ENCODE measurements at places on chromosomes 16 and 17.

DNA sequence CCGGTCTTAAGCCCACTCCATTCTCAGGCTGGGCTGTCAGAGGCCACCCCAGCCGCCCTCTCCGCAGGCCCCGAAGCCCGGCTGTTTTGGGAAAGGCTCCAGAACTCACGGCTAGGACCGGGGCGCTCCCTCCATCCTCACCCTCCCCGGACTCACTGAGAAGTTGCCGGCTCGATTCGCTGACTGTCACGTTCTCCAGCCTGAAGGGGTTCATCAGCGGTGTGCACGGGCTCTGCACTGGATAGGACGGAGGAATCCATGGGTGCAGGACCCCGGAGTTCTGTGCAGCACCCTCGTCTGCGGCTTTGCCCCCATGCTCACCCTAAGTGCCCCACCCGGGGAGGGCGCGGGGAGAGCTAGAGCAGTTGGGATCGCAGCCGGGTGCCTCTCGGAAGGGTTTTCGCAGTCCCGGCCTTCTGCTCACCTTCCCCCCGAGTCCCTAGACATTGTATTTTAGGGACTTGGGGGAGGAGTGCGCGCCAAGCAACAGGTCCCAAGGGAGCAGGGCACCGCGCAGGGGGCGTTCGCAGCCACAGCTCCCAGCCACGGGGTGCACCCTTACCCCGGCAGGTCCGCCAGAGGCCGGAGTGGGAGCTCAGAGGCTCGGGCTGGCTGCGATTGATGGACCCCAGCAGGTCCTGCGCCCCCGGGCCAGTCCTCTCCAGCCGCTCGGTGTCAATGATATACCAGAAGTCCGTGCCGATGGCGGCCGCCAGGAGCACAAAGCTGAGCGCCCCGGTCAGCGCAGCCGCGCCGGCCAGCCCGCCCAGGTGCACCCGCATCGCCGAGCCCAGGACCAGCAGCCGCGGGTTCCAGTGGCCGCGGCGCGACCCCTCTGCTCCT lies 1.0 kb downstream of the TMEM114 start:
- no peak for DNase-seq

GRCh38 chr16:84484579-84485254 lies 19.7 kb downstream of the MEAK7 start:
- DNase-seq: peak; percentile 65

- DNase-seq: no peak
These were observed 40.1 kb downstream of the AKAP10 start for GRCh38 chr17:19937522-19937921.

- DNase-seq: no peak
These were observed 19.5 kb downstream of the IRF8 start for GRCh38 chr16:85918436-85918835.

GRCh38 chr16:71622088-71622487 lies 3.9 kb upstream of the MARVELD3 start:
- DNase-seq: no peak

- DNase-seq: no peak
These were observed 34.9 kb upstream of the DHX40 start for GRCh38 chr17:59530531-59530930.

- DNase-seq: no peak
These were observed 12.8 kb downstream of the PLXDC1 start for GRCh38 chr17:39138431-39139160.

- DNase-seq: no peak
These were observed 51.1 kb upstream of the MEAK7 start for GRCh38 chr16:84555418-84556196.

DNA sequence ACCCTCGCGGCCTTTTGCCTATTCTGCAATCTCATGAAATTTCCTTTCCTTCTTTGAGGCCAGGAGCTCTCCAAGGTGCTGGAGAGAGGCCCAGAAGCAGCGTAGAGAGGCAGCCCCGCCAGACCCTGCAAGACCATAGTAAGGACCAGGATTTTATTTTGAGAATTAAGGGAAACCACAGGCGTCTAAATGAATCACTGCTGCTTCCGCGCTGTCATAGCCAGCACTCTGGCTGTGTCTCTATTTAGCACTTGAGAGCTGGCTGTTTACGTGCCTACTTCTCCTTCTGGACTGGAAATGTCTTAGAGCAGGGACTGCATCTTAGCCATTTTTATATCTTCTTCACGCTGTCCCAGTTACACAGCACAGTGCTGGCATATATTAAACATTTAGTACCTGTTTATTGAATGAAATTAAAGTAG lies 37.6 kb upstream of the PIRT start:
- peak; percentile 4 for DNase-seq

DNA sequence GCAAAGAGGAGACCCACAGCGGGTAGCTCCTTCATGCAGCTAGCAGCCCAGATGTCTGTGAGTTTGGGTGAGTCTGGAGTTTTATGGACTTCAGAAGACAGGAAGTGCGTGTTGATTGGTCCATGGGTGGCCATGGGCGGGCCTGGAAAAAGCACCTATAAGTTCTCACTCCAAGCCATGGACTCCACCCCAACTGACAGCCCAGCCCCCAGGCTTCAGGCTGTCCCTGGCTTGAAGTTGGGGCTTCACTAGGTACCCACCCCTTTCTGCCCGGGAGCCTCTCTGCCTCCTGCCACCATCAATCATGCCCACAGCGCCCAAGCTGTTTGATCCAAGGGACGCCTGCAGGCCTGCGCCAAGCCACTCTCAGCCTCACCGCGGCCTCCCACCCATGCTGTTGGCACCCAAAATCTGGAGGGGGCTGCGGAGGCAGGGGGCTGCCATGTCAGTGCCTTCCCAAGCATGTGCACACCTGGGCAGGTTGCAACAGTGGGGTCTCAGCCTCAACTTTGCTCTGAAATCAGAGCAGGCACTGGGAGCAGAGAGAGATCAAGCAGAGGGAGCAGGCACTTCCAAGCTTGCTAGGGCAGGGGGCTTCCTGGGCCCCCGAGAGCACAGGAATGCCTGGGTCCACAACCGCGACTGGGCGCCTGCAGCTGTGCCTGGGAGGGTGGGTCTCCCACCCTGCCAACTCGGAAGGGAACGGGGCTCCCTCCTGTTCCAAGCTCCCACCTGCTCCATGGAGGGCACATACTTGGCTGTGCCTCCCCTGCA lies 1503.7 kb downstream of the CDH11 start:
- no peak for DNase-seq

DNA sequence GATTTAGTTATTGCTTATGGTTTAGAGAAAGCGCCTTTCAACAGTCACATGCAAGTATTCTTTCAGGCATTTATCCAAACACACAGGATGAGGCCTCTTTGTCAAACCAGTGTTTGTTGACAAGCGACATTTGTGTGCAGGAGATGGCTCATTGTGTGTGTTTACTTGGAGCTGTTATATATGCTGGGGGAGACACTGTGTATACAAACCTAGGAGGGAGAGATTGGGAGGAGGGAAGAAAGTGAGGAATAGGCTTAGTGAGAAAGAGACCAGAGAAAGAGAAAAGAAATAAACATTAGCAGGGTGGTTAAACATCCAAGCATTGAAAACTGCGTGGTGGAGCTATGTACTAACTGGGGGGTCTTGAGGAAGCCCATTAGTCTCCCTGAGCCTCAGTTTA lies 437.6 kb downstream of the MAF start:
- DNase-seq: no peak

- DNase-seq: no peak
These were observed 97.5 kb upstream of the ASIC2 start for GRCh38 chr17:33390479-33391176.

- peak; percentile 29 for DNase-seq
These were observed 56.1 kb upstream of the TOX3 start for GRCh38 chr16:52603015-52603414.

DNA sequence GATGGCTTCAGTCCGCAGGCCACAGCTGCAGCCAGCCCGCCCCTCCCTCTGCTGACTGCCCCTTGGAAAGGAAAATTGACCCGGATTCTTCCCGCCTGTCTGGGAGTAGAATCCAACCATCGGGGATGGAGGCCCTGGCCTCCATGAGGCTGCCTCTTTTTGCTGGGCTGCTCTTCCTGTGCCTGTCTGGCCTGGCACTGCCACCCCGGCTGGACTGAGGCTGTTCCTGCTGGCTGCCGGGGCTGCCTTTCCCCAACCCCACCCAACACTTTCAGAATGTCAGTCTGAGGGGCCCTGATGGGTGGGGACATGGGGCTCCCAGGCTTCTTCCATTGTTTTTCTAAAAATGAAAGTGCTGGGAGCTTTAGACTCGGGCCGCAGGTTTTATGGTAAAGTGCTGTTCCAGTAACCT lies 7.3 kb downstream of the BAHCC1 start:
- no peak for DNase-seq

DNA sequence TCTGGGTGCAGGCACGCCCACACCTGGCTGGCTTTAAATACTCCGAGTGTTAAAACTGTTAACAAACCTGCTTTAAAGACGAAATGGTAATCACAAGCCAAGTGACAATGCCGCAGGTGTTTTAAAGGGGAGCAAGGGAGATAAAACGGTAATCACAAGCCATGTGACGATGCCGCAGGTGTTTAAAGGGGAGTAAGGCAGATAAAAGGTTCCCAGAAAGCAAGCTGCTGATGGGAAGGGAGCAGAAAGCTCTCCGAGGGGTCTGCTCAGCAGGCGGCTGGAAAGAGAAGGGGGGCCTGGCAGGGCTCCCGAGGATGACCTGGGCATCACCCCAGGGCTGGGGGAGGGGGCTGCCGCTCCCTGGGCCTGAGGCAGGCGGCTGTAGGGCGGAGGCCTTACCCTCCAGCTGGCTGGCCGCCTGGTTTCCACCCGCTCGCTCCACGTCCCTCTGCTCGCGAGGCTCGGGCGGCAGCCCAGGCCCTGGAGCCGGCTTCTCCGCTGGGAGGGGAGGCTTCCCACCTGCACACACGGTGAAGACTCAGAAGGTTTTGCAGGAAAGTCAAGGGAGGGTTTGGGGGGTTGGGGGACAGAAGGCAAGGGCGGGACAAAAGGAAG lies 12.1 kb downstream of the NDUFAF8 start:
- peak; percentile 54 for DNase-seq

DNA sequence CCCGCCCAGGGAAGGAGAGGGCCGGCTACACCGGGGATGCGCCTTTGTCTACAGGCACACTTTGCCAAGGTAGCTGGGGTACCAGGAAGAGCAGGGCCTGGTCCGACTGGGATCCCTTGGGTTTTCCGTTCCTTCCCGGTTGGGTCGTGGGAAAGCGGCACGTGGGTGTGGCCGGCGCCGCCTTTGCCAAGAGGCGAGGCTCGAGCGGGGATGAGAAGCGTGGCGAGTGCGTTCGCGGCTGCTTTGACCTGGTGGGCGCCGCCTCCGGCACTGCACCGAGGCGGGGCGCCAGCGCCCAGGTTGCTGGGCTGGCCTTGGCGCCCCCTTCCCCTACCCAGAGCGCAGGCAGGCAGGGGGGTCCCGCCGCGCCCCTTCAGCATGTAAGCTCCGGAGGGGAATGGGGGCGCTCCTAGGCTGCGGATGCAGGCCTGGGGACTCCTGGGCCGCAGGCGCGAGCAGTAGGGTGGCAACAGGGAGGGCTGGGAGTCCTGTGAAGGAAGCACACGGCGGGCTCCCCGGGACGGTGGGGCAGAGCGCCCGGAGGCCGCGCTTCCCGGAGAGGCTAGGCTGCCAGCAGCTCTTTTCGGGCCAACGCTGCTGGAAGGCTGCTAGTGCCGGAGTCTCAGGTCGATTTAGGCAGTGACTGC lies 2.0 kb downstream of the HAS3 start:
- no peak for DNase-seq

DNA sequence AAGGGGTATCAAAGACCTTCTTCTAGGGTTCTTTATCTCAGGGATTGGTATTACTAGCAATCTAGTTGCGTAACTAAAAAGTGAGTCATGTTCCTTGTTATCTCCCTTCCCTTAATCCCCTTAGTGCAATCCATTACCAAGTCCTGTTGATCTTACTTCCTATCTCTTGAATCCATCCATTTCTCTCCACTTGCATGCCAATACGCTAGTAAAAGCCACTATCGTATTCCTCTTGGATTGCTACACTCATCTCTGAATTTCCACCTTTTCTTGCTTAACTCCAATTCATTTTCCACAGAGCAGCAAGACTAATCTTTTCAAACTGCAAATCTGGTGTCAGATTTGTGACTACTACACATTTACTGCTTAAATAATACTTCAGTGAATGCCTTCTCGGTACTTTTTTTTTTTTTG lies 1.8 kb upstream of the ADAT1 start:
- DNase-seq: peak; percentile 7

DNA sequence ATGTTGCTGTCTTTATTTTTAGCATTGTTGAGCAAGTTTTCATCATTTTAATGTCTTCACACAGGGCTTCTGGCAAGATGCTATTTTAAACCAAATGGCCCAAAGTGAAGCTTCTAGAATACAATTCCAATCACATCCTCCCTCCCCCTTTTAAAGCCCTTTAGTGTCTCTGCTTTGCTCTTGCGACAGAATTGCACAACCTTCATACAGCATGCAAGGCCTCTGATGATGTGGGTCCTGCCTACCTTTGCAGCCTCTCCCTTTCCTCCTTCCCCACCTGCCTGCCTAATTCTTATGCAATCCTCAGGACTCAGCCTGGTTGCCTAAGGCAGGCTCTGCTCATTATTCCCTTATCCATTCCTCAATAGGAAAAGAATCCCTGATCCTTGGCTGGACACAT lies 381.7 kb downstream of the SLC39A11 start:
- no peak for DNase-seq

GRCh38 chr16:81319221-81319912 lies 4.6 kb downstream of the GAN start:
- DNase-seq: no peak

DNA sequence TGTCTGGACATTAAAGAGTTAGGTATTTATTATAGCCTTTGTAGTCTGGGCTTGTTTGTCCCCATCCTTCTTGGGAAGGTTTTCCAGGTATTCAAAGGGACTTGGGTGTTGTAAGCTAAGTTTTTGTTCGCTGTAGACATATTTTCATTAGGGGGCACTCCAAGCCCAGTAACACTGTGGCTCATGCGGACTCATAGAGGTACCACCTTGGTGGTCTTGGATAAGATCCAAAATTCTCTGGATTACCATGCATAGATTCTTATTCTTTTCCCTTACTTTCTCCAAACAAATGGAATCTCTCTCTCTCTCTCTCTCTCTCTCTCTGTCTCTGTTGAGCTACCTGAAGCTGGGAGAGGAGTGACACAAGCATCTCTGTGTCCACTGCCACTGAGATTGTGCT lies 48.9 kb downstream of the ERCC4 start:
- DNase-seq: no peak

- no peak for DNase-seq
These were observed at the start of gene KRTAP2-3 for GRCh38 chr17:41060052-41060604. TSS of gene KRTAP2-3 (minus strand) at chr17:41060114. CDS start at chr17:41060050, 64 bp downstream.

- DNase-seq: no peak
These were observed 8.4 kb upstream of the PCTP start for GRCh38 chr17:55742272-55743102.

GRCh38 chr16:48632137-48632774 lies 22.3 kb upstream of the N4BP1 start:
- no peak for DNase-seq

DNA sequence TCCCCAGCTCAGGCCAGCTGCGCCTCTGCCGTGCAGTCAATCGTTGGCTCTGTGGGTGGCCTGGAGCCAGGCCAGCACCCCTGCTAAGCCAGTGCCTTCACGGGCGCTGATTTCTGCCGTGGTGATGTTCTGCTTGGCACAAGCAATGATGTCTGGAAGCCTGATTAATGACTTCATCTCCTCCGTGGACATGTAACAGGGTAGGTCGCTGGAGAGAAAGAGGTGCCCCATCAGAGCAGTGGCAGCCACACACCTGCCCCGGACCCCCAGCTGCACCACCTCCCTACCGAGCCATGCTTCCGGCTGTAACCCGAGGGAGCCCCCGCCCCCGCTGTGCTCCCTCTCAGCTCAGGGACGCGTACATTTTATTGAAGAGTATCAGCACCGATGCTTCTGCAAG lies 1.9 kb downstream of the ARL16 start:
- no peak for DNase-seq
